ENCODE measurements at places on chromosomes 7 and 10. TPM values are rescaled to one million over a fixed set of nuclear protein-coding genes. Genes with fewer than 3 reads are reported as not detected.

DNA sequence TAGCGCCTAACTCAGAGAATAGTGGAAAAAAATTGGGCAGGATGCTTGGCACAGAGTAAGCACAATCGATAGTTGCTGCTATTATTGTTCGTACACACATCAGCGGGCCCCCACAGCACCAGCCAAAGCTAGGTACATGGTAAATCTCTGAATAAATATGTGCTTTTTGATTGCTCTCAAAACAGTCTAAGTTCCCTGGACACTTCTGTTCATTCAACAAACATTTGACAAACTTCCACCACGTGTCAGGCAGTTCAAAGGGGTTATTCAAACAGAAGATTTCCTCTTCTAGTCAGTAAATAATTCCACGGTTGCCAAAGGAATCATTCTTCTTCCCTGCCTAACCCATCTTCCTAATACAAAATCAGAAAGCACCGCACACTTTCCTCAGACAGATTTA is 150.8 kb downstream of the DGKI start:
- DNase-seq, result no peak

- no peak for DNase-seq
Observed at GRCh38 chr7:129889133-129889844, 63.5 kb downstream of the UBE2H start.

DNA sequence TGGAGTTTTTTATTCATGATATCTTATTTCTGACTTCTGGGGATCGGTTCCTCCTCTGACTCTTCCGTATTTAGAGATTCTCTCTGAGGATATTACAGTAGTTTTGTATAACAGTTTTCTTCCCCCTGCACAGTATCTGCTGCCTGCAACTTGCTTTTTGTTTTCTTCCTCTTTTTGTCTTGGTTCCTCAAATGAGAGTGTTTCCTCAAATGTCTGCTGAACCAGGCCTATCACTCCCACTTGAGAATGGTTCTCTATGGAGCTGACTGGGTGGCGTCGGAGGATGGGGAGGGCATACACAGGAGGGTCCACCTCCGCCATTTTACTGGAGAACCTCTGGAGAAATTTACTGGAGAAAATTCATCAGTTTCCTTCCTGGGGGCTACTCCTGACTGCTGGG is 27.7 kb downstream of the ARHGAP22 start:
- DNase-seq, result no peak

DNA sequence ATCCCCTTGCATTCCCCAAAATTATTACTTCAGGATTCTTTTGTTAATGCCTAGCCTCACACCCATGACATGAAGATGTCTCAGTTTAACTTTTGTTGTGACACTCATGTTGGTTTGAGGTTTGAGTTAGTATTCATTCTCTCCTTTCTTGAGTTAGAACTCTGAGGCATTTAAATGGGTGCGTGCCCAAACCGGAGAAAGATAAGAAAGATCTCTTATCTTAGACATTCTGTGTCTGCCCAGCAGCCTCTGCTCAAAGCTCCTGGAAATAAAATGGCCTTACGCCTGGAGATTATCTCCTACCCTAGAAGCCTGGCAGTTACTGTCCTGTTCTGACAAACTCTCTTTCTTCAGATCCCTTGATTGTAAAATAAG is 26.3 kb downstream of the WBP1L start:
- no peak for DNase-seq

DNA sequence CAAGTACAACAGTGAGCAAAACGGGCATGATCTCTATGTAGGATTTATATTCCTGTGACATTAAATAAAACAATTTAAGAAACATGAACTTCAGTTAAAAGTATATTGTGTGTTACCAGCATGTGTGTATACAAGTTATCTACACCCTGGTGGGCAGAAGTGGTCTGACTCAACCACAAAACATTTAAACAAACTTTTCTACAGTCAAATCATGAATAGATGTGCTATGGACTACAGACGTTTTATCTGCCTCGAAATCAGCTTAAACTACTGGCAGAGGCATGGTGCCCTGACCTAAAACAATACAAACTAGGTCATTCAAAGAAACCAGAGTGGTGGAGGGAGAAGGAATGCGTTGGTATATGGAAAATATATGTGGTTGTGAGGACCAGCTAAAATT is 3.6 kb downstream of the ARL3 start:
- no peak for DNase-seq

- no peak for DNase-seq
Observed at GRCh38 chr10:60310740-60311139, 78.9 kb downstream of the ANK3 start.

The ADAM12 gene
- total RNA-seq, result 1.2 TPM

The TRIM50 gene
- not detected for total RNA-seq

The COA1 gene
- total RNA-seq, result 31.9 TPM
